Activated naive CD4-positive, alpha-beta T cell (primary cell): ENCODE measurements at places on chromosomes 7 and 10.

- DNase-seq, result no peak
Measured at GRCh38 chr10:76311752-76312636, 880.6 kb downstream of the LRMDA start.

DNA sequence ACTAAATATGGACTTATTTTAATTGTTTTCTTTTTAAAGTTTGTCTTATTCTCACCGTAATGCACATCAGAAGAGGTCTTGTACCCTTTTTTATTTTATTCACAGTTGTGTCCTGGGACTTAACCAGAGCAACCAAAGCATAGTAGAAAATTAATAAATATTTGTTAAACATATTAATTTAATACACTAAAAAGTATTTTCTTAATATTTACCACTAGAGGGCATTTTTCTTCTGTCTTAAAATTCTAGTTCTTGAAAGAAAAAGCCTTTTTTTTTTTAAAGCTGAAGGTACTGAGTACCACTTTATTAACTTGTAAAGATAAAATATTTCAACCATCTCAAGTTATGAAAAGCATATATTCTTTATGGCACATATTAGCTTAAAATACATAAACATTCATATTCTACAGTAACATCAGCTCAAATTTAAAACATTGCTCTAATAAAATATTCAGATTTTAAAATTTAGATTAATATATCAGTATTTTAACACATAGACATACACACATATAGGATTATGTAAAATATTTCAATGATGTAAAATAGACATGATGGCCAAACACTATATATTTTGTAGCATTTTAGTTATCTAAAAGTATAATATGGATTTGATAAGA, 260.4 kb downstream of the SEMA3A start:
- DNase-seq, result no peak

DNA sequence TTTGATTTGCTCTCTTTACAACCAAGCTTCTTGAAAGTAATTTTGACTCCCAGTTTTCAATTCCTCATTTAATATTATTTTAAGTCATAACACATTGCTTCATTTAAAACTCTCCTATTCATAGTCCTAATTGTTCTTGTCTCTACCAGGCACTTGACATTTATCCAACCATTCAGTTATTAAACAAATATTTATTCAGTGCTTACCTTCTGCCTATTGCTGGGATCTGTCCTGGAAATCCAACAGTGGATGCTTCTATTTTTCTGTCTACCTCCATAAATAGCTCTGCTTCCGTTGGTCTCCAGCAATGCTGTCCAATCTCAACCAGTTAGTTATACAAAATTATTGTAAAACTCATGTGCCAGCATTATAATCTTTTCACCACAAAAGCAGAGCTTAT, 615.1 kb downstream of the ZWINT start:
- DNase-seq, result no peak

GRCh38 chr10:44925811-44926750, 14.9 kb downstream of the TMEM72 start:
- DNase-seq, result no peak

DNA sequence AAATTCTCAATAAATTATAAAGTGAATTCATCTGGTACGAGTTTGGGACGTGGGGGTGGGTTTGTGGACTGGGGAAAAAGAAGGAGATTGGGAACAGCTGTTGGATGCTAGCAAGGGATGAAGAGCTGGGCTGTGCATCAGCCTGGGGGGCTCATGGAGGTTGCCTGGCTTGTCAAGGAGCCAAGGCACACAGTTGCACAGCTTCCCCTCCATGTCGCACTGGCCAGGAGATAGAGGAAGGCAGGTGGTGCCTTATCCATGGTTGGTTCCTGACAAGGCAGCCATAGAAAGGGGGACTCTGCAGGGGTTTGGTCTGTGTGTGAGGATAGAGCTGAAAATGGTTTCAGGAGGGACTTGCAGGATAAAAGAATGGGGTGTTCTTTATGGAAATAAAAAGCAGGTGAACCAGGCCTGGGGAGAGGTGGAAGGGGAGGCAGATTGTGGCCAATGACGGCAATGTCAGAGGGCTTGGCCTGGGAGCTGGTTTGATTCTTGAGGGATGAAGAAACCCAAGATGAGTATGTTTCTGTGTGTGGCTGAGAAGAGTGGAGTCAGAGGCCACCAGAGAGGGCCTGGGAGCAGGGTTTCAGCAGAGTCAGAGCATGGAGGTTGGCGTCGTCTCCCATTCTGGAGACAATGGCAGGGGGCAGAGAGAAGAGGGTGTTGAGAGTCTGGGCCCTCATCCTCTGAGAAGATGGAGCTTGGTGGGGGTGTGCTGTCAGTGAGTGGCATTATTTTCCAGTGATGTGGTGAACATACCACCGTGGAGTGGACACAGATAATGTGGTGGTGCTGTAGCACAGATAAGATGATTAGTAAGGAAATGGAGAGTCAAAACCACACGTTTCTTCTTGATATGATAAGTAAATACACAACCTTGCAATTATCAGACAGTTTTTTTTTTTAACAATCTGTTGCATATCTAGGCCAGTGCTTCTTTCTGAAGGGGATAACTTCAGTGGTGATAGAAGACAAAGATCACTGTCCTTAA, 108.2 kb downstream of the PTPN20 start:
- DNase-seq, result no peak

- DNase-seq, result no peak
Measured at GRCh38 chr7:29179115-29179514, 15.5 kb upstream of the CHN2 start.

DNA sequence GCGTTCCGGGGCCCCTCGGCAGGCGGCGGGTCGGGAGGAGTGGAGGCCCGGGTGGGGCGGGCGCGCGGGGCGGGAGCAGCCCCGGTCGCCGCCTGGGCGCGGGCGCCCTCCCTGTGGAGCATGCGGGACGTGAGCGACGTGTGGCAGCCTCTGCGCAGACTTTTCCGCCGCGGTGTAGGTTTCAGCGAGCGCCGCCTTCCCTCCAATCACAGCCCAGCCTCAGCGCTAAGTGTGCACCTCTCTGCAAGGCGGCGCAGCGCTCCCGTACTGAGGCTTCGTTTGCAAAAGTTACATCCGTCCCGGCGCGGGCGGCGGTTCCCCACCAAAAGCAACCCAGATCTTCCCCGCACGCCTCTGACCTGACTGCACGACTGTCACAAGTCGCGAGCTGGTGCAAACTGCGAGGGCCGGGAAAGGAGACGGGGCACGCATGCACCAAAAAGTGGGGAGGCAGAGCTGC, 1.2 kb upstream of the PFKFB3 start:
- peak; percentile 41 for DNase-seq

GRCh38 chr7:132030086-132030568, 473.7 kb upstream of the PODXL start:
- DNase-seq, result no peak

- no peak for DNase-seq
Measured at GRCh38 chr10:124875596-124875995, 66.3 kb upstream of the ZRANB1 start.

DNA sequence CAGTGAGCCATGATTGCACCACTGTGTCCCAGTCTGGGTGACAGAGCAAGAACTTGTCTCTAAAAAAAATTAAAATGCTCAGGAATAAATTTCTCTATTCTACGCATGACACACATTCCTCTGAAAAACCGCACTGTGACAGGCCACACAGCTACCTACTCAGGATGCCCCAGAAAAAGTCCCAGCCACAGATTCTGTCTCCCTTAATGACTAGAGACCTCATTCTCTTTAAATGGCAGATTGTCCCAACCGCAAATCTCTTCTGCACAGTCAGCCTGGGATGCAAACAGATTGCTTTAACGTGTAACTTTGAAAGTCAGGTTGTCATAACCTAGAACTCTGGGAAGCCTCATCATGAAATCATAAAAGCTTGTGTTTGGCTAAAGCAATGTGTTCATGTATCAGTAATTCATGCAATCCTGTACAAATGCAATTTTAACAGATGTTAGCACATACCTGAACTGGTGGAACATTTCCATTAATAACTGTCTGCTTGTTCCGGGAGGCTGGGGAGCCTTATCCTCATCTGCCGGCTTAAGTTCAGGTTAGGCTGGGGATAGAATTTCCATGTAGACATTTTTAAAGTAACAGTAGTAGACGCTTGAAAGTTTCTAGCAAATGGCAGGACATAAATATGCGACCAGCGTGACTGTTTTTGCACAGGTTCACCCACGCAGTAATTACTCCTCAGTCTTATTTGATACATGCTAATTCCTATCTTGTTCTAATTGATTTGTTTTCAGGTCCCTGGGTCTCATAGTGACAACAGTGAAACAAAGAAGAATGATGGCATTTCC, 26.2 kb upstream of the MSRB2 start:
- DNase-seq, result no peak

- DNase-seq, result no peak
Measured at GRCh38 chr7:50531928-50532327, 33.3 kb downstream of the DDC start.

DNA sequence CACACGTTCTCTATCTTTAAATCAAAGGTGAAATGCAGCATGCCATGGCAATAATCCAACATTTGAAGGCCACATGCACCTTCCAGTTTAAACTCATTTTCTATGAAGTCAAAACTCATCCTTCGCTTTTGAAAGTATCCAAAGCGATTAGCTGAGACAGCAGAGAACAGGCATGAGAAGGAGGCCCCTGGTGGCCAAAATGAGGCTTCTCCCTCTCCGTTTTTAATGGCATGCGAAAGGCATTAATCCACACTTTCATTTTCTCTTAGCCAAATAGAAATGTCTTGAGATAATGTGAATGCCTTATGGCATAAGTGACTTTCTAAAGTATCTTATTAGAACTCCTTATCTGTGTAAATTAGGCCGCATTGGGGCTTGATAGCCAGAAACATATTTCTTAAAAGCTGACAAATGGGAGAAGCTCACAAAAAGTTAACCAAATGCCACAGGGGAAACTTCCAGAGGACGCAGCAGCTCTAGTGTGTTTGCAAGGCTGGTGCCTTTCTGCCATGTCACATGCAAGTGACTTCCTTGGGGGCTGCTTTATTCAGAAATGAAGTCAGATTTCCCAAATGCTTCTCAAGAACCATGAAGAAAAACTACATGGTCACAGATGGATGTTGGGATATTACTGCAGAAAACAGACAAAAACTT, 1189.6 kb downstream of the SORCS1 start:
- DNase-seq, result no peak

DNA sequence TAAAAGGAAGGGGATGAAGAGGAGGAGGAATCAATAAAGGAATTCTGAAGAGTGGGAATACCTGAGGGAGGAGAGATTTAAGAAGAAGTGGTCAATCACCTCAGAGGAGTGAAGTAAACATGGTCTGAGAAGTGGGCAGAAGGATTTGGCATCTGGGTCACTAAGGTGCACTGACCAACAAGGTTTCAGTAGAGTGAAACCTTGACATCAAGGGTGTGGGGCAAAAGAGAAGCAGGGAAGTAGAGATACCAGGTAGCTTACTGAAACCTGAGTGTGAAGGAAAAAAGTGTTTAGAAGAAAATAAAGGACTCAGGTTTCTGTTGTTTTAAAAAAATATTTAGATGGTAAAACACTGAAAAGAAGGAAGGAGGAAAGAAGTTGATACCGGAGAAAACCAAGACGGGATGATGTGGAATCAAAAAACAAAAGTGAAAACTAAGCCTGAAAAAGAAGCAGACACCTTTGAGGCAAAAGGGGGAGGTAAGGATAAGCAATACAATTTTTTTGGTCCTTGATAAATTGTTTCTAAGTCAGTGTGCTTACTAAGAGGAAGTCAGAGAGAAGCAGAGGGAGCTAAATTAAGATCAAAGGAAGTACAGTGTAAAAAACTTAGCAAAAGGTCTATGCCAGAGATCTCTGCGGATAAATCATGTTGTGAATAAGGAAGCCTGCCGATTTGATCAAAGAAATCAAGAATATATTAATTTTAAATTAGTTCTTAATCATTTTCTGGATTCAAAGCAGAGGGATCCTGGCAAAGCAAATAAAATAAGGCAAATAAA, 137.2 kb upstream of the GPR22 start:
- DNase-seq, result no peak

DNA sequence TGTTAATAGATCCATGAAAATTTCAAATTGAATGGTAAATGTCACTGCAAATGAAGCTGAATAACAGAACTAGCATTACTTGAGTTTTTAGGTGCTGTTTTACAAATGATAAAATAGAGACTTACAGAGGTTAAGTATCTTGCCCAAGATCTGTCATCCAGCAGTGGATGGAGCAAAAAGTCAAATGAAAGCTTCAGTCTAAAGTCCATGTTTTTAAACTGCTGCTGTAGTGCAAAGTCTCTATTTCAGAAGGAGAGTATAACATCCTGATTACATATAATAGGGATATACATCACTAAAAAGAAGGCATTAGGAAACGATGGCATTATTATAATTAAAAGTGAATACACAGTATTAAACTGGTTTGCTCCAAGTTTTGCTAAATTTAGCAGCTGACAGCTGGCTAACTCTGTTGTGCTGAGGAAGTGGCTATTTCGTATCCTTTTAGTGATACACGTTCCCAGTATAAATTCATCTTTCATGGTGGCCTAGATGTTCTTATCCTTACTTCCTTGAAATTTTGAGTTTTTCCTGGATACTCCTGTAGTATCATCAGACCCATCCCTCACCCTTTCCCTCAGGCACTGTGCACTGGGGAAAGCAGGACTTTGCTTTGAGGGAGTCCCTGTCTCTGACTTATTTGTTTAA, 603.2 kb downstream of the MAGI2 start:
- no peak for DNase-seq

- no peak for DNase-seq
Measured at GRCh38 chr7:55469271-55469681, 103.0 kb downstream of the VOPP1 start.

DNA sequence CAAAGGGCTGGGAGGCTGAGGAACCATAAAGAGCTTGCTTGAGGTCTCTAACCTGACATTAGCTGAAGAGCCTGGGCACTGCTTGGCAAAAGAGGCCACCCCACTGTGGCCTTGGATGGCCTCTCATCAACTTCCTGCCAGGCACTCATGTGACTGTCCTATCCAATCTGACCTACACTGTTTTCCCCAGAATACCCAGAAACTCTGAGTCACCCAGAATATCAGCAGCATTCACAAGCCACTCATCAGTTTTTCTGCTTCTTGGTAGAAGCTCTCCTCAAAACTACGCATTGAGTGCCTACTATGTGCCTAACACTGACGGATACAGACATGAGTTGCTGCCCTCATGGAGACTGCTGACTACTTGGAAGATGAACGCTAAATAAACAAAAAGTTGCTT, 4.1 kb upstream of the NT5C2 start:
- no peak for DNase-seq

GRCh38 chr7:126606331-126606730, 646.4 kb downstream of the GRM8 start:
- no peak for DNase-seq

GRCh38 chr7:150793569-150794238, 6.5 kb downstream of the TMEM176B start:
- no peak for DNase-seq

- no peak for DNase-seq
Measured at GRCh38 chr10:12214763-12215218, 18.8 kb downstream of the CDC123 start.

- DNase-seq, result no peak
Measured at GRCh38 chr10:77940627-77941026, 14.1 kb upstream of the DLG5 start.

- no peak for DNase-seq
Measured at GRCh38 chr10:123781324-123781900, 110.2 kb downstream of the CPXM2 start.

DNA sequence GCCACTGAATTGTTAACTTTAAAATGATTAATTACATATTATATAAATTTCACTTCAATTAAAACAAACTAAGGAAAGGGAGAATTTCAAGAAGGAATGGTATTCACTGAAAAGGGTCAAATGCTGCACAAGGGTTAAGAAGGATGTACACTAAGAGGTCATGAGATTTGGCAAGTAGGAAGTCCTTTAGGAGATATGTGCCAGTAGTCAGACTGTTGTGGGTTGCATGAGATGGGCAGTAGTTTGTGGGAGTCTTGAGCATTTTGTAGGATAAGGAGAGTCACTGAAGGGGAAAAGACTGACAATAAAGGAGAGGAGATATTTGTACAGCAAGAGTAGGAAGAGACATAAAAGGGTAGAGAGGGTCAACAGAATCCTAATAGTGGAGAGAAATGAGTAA, 12.4 kb upstream of the PTPN12 start:
- no peak for DNase-seq
